ENCODE measurements at places on chromosomes 7 and 10.

DNA sequence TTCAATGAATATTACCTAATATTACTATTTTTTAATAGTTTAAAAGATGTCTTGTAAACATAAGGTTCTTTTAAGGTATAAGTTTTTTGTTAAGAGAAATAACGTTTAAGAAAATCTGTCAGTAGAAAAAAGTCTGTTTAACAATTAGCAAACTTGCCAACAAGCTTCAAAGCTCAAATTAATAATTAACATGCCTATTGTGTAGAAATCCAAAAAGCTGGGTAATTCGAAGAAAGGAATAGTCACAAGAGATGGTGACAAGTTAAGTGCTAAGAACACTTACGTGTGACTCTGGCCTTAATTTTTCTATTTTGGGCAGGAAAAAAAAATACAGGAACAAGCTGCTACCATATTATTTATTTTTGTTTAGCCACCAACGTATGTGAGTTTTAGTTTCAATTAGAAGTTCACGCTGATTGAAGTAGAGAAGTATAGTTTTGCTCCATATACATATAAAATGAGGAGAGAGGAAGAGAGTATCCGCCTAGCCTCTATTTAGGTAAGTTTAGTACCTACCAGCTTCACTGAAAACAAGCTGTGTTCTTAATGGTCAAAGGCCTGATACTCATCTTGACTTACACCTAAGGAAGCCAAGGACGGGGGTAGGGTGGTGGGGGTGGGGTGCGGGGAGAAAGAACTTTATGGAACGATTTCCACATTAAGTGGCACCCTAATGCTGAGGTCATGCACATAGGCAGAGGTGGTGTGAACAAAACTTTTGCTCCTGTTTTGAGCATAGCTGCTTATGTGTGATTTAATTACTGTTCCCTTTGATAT lies 43.4 kb upstream of the AGBL3 start:
- DNase-seq, result no peak

DNA sequence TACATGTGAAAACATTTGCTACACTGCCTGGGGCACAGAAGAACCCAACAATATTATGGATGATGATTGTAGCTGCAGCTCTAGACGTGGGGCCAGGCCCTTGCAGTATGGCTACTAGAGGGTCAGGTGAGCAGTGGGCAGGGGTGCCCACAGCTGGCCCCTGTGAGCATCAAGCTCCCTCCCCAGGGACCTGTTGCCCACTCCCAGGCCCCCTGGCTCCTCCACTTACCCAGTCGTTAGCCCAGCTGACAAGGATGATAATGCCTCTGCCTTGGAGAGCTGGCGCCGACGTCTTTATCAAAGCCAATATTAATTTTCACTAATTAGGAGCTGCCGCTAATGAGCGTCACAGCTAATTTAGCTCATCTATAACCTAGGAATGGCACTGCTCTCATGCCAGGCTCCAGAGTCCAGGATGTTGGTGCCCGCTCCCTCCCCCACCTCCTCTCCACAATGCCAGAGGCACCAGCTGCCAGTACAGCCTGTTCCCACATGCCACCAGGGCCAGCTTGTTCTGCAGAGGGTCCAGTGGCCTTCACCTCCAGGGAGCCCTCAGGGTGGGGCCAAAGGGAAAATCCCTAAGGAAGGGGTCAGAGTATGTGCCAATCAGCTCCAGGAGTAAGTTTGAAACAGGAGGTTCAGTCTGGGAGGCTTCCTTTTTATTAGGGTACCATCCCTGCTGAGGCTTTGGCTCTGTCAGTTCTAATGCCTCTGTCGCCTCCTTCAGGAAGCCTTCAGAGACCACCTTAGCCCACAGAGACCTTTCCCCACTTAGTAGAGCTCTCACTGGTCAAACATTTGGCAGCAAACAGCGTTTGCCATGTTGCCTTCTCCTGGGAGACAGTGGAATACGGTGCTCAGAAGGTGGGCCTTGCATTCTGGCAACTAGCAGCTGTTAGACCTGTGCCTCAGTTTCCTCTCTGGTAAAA lies 77.2 kb downstream of the CDH23 start:
- no peak for DNase-seq

DNA sequence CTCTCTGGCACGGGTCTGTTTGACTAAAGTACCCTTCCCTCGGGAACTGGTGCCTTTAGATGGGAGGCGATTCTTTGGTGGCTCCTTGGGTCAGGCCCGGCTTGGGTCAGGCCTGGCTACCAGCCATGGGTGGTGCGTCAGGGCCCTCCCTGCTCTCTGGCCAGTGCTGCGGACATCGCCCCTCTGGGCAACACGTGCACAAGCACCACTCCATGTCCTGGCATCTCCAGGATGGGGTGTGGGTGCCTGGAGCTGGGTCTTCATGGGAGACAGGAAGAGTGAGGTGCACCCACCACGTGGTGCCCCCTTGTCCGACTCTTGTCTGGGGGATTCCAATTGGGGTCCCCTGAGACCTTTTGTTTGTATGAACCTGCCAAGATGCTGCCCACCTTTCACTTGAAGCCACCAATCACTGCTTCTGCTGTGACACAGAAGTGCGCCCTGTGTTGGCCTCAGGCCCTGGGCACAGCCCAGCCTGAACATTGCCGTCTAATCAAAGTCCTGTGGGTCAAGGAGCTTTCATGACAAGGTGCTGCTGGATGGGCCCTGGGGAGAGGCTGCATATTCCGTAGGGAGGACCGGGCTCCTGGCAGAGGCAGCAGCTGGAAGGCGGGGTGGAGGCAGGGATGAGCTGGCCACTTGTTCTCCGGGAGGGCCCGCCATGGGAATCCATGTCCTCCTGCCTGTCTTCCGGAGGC lies 11.1 kb upstream of the PWWP2B start:
- DNase-seq, result no peak

- no peak for DNase-seq
These were observed 56.8 kb upstream of the SVIL start for GRCh38 chr10:29691564-29692072.

GRCh38 chr7:10521306-10521705 lies 452.4 kb upstream of the PHF14 start:
- DNase-seq, result no peak

GRCh38 chr10:70461397-70462348 lies 16.9 kb upstream of the PALD1 start:
- no peak for DNase-seq

Data from NCI-H748 treated with DMSO at 0.1 percent for 48 hours (cell line).